Right ventricle myocardium superior (tissue), 1 donor: ENCODE measurements at places on chromosomes 6 and 20. TPM values are rescaled to one million over a fixed set of nuclear protein-coding genes. Genes with fewer than 3 reads are reported as not detected.

Gene SLC12A5
- total RNA-seq = not detected

Gene MAFB
- total RNA-seq = 14.7 TPM

Gene PRPH2
- 0.30 TPM for total RNA-seq

Gene RHAG
- total RNA-seq = 0.62 TPM

Gene FRS3
- total RNA-seq = 4.8 TPM

Gene TMC2
- not detected for total RNA-seq

Gene INSM1
- total RNA-seq = not detected
